ENCODE measurements at places on chromosomes 12 and 14.

- DNase-seq = no peak
Observed at GRCh38 chr14:71749613-71750238, 182.5 kb upstream of the RGS6 start.

GRCh38 chr14:65604936-65605335 is 192.4 kb downstream of the FUT8 start:
- no peak for DNase-seq

DNA sequence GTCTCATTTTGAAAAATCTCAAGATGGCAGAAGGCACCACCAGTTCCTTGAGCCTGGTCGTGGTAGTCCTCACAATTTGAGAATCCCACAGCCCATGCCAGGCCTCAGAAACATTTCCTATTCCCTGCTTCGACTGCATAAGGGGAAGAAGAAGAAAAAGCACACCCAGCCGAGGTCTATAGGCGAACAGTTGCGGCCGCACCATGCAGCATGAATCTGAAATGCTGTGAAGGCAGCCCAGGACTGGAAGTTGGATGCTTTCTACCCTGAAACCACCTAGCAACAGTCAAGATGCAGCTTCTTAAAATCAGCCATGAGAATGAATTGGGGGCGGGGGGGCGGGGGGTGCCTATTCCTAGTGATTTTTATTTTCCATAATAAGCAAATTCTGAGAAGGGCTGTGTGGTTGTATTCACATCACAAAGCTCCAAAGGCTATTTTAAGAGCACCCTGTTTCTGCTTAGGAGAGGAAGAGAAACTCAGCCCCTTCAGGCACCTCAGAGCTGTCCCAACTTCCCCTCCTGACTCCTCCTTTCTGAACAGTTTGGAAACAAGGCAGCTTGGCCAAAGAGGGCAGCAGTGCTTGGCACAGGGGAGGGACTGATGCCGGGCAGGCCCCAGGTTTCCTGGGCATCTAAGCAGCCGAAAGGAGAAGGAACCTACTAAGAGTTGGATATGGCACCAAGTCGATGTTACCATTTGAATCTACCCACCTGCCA is 172.5 kb upstream of the FOXN3 start:
- DNase-seq = no peak

DNA sequence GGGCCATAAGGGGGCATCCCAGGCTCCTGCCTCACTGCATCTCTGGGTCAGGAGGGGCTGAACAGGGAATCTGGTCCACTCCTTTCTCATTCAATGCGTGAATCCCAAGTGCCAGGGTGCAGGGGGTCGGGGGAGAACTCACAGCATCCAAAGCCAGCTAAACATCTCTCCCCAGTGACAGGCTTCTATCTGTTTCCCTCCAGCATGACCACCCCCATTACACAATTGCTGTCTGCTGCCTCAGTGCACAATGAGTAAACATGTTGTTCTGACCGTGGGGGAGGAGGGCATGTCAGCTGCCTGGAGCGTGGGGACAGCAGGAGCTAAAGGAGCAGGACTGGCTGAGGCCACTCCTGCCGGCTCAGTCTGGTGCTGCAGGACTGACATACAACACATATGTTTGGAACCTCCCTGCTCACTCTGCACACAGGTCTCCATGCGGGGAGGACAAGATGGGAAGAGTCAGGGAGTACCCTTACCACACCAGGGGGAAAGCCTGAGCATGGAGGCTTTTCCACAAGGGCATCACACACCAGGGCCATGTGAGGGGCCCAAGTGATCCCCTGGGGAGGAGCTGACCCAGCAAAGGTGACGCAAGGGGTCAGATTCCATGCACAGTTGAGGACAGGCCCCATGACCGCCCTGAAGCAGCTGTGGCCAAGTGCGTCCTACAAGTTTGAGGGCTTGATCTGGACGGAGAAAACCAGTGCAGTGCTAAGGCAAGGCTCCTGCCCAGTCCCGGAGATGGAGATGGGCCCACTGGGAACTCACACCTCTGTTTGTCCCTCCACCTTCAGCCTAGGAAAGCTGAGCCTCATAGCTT is 1.4 kb downstream of the TNS2 start:
- no peak for DNase-seq

GRCh38 chr14:54221971-54222370 is 174.8 kb upstream of the CDKN3 start:
- DNase-seq = no peak

GRCh38 chr14:77837926-77838325 is 38.0 kb downstream of the ADCK1 start:
- DNase-seq = no peak

- DNase-seq = no peak
Observed at GRCh38 chr12:19025582-19025981, 104.0 kb upstream of the PLEKHA5 start.

- no peak for DNase-seq
Observed at GRCh38 chr12:53530061-53530460, 22.8 kb upstream of the NPFF start.

DNA sequence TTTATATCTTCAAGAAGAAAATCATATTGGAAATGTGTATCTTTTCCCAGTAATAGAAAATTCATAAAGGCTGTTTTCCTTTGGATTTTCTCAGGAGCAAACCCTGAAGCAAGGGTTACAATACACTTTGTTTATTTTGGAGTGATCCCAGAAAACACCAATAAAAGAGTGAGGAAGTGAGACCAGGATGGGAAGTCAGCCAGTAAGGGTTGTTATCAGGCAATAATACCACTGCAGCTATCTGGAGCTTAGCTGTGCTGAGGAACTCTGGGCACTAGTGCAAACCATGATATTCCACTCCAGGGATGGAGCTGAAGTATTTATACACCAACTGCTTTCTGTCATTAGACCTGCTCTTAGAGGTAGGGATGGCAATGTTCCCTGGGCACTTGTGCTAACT is 1002.3 kb downstream of the FLRT2 start:
- DNase-seq = no peak

DNA sequence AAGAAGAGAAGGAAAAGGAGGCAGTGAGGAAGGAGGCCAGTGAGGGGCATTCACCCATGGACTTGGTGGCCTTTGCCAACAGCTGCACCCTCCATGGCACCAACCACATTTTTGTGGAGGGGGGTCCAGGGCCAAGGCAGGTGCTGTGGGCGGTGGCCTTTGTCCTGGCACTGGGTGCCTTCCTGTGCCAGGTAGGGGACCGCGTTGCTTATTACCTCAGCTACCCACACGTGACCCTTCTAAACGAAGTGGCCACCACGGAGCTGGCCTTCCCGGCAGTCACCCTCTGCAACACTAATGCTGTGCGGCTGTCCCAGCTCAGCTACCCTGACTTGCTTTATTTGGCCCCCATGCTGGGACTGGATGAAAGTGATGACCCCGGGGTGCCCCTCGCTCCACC is 11.4 kb upstream of the SMARCD1 start:
- DNase-seq = no peak

GRCh38 chr12:2924019-2924418 is 33.3 kb downstream of the TULP3 start:
- no peak for DNase-seq

DNA sequence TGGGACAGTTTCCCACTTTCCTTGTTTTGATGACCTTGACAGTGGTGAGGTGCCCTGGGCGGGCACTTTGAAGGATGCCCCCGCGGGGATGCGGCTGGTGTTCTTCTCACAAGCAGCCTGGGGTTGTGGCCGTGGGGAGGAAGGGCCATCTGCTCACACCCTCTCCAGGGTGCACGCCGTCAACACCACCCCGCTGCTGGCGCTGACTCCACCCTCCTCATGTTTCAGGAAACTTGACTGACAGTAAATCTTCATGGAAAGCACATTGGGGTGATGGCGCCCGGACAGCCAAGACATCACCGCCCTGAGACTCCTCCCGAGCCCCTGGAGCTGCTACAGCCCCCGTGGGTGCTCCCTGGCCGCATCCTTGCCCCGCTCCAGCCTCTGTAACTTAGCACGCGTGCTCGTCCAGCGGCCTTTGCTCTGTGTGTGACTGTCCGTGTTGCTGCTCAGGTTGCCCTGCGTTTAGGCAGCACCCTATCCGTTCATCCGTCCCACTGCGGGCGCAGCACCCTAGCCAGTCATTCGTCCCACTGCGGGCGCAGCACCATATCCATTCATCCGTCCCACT is 150.2 kb upstream of the C14orf180 start:
- DNase-seq = no peak

DNA sequence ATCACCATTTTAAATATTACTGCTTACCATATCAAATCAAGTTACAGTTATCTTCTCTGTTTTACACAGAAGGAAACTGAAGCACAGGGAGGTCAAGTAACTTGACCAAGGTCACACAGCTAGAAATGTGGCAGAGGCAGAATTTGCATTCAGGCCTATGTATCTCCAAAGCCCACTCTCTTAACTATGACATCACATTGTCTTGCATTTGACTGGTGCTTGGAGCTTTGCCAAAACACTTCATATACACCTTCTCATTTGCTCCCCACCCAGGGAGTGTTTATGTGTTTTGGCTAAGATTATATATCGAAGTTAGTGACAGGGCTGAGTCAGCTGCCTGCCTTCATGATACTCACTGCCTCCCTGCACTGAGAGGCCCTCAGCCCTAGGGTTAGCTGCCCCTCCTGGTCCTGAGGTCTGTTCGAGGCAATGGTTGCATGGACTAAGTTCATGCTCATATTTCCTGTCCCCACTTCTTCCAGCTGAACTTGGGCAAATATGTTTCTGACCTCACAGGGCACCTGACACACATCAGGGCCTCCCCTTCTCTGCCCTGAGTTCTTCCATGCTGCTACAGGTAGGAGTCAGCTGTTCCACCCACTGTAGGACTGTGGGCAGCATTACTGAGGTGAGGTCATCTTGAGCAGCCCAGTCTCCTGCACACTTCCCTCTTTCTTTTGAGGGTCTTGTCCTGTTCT is 1.8 kb downstream of the GALNT6 start:
- no peak for DNase-seq

- no peak for DNase-seq
Observed at GRCh38 chr12:71392521-71393145, 47.0 kb upstream of the LGR5 start.

- no peak for DNase-seq
Observed at GRCh38 chr12:15546102-15546701, 223.9 kb downstream of the PTPRO start.

- DNase-seq = no peak
Observed at GRCh38 chr12:124527861-124528561, 39.4 kb downstream of the NCOR2 start.

DNA sequence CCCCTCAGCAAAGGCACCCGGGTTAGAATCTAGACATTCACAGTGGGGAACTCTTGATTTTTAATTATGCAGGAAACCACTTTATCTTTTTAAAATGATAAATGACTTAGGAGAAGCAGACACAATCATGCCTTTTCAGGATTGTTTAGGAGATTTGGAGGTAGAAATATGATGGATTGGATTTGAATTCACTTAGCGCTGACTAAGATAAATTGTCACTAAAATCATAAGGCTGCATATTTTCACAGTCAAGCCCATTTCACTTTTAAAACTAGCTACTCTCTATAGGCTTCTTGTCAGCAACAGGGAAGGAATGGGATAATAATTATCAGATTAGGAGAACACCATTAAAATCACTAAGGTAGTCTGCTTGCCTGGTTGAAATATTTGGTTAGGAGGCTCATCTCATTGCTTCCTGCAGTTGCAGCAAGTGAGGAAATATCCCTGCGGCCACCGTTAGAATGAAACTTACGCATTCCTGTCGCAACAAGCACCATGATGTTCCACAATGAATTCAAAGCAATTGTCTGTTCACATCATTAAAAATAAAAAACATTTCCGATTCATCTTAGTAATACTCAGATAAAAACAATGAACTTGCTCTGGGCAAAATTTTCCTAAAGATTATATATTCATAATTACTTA is 31.9 kb downstream of the DACT1 start:
- DNase-seq = no peak

DNA sequence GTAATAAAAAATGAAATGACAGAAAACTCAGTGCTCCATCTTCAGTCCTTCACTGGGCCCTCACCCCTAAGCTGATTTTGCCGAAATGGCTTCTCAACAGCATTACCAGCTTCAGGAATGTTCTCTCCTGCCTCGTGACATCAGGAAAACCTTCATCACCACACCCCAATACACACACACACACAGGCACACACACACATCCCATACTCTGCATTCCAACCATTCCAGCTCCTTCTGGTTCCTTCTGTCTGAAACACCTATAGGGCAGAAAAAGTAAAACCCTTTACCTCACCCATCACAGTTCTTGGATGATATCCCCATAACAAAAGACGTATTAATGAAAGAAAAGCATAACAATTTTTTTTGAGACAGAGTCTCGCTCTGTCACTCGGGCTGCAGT is 75.9 kb downstream of the CCDC60 start:
- no peak for DNase-seq

DNA sequence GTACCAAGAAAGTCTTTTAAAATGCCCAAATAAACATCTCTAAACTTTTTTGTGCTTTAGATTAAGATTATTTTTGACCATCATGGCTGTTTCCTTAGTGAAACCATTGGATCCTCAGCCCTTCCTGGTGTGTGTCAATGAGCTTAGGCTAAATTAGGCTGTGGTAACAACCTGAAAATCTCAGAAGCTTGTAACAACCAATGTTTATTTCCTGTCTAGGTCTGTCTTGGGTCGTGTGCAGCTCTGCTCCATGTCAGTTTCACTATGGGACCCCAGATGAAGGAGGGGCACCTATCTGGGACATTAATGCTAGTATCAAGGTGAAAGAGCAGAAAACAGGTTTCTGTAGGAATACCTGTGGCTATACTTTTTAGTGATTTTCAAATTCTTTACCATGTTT is 49.9 kb downstream of the KCNMB4 start:
- no peak for DNase-seq

- no peak for DNase-seq
Observed at GRCh38 chr12:121214166-121214777, 4.3 kb downstream of the P2RX4 start.

GRCh38 chr14:23445773-23446172 is 10.3 kb upstream of the MYH7 start:
- DNase-seq = no peak

DNA sequence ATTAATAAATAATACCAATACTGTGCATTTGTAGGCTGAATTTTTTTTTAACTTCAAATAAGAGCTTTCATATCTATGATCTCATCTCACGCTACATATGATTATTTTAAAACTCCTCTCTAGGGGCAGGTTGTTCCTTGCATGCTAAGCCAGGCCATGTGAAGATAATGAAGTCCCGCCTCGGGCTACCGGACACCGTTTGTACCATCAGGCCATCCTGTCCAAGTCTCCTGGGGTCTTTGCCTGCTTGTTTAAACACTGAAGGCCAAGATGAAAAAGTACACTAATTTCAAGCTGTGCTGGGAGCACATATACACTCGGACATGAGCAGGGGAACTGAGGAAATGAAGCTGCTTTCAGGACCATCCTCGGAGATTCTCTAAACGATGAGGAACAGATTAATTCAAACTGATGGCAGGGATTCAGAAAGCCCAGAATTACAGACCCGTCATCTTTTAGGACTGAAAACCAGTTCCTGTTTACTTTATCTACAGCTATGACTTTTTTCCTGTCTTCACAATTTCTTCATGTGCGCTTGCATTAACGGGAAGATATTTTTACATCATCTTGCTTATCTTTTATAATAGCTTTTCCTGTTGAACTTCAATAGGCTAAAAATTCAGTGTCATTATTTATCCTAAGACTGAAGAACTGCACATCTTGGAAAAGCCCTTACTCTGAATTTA is 6.3 kb upstream of the ABHD12B start:
- DNase-seq = no peak

Measured in T-helper 17 cell (primary cell).